ENCODE measurements at places on chromosomes 5 and 9. TPM values are rescaled to one million over a fixed set of nuclear protein-coding genes. Genes with fewer than 3 reads are reported as not detected.

DNA sequence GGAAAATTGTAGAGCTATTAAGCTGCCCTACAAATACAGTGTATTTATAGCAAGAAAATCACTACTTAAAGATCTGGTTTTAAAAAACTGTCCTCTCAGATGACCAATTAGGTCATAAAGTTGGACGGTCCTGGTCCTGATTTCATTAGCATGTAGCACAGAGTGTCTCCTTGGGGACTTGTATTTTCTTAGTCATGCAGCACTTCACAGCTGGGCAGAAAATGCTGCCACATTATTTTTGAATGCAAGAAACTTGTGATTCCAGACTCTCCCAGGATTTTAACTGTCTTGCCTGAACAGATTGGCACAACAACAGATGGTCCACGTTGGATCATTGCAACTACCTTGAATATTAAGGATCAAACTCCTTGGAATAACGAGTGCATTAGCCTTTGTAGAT, 348.1 kb upstream of the SGCD start:
- no peaks in the 10 kb centered on the region for H3K4me1 ChIP-seq
- no peak overlapping the region for H3K4me3 ChIP-seq

CDX1 gene
- 0.50 TPM for total RNA-seq

DNA sequence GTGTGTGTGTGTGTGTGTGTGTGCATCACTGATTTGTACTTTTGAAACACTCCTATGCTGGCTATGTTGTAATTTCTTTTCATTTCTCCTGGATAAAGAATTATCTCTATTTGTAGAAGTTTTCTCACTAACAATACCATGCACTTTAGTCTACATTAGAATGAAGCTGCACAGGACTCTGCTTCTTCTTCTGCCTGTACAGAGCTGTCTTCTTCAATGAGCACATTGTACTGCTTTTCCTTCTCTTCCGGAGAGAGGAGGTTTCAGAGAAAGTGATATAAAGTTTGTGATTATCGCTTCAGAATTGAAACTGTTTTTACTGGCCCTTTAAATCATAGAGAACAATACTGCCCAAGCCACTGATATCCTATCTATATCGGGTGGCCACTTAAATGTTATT, 677.0 kb downstream of the NR2F1-AS1 start:
- H3K4me3 ChIP-seq, result no peak overlapping the region
- peaks cover 6% of the 10 kb centered on the region for H3K4me1 ChIP-seq
- no peaks in the 10 kb centered on the region for H3K36me3 ChIP-seq
- H3K27me3 ChIP-seq, result no peaks in the 10 kb centered on the region
- no peak for DNase-seq

CDKN2A gene
- 71.6 TPM for total RNA-seq

- no peak overlapping the region for H3K4me3 ChIP-seq
- no peaks in the 10 kb centered on the region for H3K27me3 ChIP-seq
Observed at GRCh38 chr9:89183146-89183545, 4.5 kb upstream of the SHC3 start.

- H3K36me3 ChIP-seq, result peaks cover 34% of the 10 kb centered on the region
- H3K4me3 ChIP-seq, result peak overlapping the region; percentile 94
- DNase-seq, result peak; percentile 67
Observed at GRCh38 chr5:122076669-122077365, 1.2 kb downstream of the LOX start.

DNA sequence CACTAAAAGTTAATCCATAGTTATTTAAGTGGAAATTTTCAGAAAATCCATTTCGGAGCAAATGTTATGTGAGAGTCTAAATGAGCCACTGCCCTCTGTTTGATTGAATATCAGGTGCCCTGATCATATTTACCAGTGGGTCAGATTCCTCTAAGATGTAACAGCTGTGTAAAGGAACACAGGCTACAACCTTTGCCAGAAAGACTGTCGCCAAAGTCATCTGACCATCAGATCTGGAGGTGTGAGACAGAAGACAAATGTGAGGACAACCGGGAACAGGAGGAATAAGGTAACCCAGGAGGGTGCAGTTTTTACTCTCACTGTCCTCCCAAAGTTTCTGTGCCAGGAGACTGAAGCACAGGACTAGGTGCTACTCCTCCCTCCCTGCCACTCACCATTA, 90.8 kb downstream of the CAAP1 start:
- no peak for DNase-seq
- no peak overlapping the region for H3K4me3 ChIP-seq
- H3K36me3 ChIP-seq, result no peaks in the 10 kb centered on the region
- no peaks in the 10 kb centered on the region for H3K27me3 ChIP-seq

DNA sequence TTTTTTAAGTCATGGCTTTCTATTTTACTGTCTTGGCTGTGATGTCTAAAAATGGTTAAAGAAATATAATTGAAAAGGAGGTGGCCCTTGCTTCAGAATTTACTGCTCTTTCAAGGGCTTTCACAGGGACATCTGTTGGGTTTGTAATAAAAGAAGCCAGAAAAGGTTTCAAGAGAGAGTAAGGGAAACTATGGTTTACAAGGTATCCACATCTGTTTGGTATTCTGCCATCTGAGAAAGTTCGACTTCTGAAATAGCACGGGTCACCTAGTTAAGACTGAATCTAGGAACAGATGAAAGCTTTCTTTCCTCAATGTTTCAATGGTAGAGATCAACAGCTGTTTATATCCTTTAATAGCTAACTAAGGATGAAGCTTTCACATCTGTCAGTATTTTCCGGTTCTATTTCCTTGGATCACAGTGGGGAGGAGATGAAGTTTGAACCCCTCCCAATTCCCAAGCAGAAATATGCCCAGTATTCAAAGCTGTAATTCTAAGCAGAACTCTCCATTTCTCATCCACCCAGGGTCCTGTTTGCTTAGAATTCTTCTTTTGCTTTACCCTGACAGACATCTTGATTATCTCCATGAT, 72.8 kb upstream of the IFNK start:
- no peak overlapping the region for H3K27ac ChIP-seq
- no peak overlapping the region for H3K4me3 ChIP-seq
- H3K4me1 ChIP-seq, result peaks cover 4% of the 10 kb centered on the region
- no peaks in the 10 kb centered on the region for H3K36me3 ChIP-seq
- H3K27me3 ChIP-seq, result no peaks in the 10 kb centered on the region

- no peak for DNase-seq
- H3K27ac ChIP-seq, result no peak overlapping the region
- H3K27me3 ChIP-seq, result no peaks in the 10 kb centered on the region
- H3K4me1 ChIP-seq, result no peaks in the 10 kb centered on the region
- no peaks in the 10 kb centered on the region for H3K36me3 ChIP-seq
- H3K4me3 ChIP-seq, result no peak overlapping the region
Observed at GRCh38 chr9:125985998-125986655, 239.0 kb downstream of the PBX3 start.

- H3K27me3 ChIP-seq, result no peaks in the 10 kb centered on the region
- H3K4me3 ChIP-seq, result no peak overlapping the region
- no peaks in the 10 kb centered on the region for H3K4me1 ChIP-seq
- no peak for DNase-seq
Observed at GRCh38 chr5:23208959-23209431, 298.4 kb upstream of the PRDM9 start.

- H3K27me3 ChIP-seq, result no peaks in the 10 kb centered on the region
- DNase-seq, result no peak
- no peak overlapping the region for H3K4me3 ChIP-seq
- H3K27ac ChIP-seq, result peak overlapping the region; percentile 19
- H3K36me3 ChIP-seq, result peaks cover 10% of the 10 kb centered on the region
Observed at GRCh38 chr5:14161825-14162556, 18.8 kb downstream of the TRIO start.

SPINK4 gene
- not detected for total RNA-seq

GRCh38 chr5:18533137-18533536, 898.9 kb downstream of the TAF11L14 start:
- no peak overlapping the region for H3K4me3 ChIP-seq
- H3K4me1 ChIP-seq, result no peaks in the 10 kb centered on the region
- no peak for DNase-seq

- H3K27ac ChIP-seq, result no peak overlapping the region
- no peaks in the 10 kb centered on the region for H3K36me3 ChIP-seq
- peaks cover 4% of the 10 kb centered on the region for H3K4me1 ChIP-seq
- no peak overlapping the region for H3K4me3 ChIP-seq
Observed at GRCh38 chr9:6904371-6904770, 146.6 kb downstream of the KDM4C start.

GRCh38 chr5:14749579-14750101, 85.1 kb downstream of the OTULIN start:
- H3K4me3 ChIP-seq, result no peak overlapping the region
- H3K27me3 ChIP-seq, result no peaks in the 10 kb centered on the region
- DNase-seq, result peak; percentile 68
- H3K36me3 ChIP-seq, result no peaks in the 10 kb centered on the region
- H3K4me1 ChIP-seq, result no peaks in the 10 kb centered on the region

- no peak overlapping the region for H3K4me3 ChIP-seq
- H3K27ac ChIP-seq, result no peak overlapping the region
- no peaks in the 10 kb centered on the region for H3K4me1 ChIP-seq
- no peak for DNase-seq
- H3K27me3 ChIP-seq, result no peaks in the 10 kb centered on the region
- no peaks in the 10 kb centered on the region for H3K36me3 ChIP-seq
Observed at GRCh38 chr5:91956738-91957137, 573.6 kb upstream of the ARRDC3 start.

GRCh38 chr5:72319976-72320752, at the start of the genes MRPS27 and PTCD2:
Gene MRPS27 (minus strand): TSS chr5:72320240. CDS start chr5:72320221, 19 bp downstream.
Gene PTCD2 (plus strand): TSS chr5:72320373. CDS start chr5:72320383, 10 bp downstream.
- H3K4me3 ChIP-seq, result peak within 1 kb of the TSS; percentile 96
- peak; percentile 100 for DNase-seq
- no peaks in the 10 kb centered on the region for H3K36me3 ChIP-seq
- no peaks in the 10 kb centered on the region for H3K27me3 ChIP-seq
- H3K4me1 ChIP-seq, result peaks cover 13% of the 10 kb centered on the region

PCDHGB6 gene
- 18.4 TPM for total RNA-seq

ZFP2 gene
- total RNA-seq, result 1.1 TPM

CDH9 gene
- not detected for total RNA-seq

DNA sequence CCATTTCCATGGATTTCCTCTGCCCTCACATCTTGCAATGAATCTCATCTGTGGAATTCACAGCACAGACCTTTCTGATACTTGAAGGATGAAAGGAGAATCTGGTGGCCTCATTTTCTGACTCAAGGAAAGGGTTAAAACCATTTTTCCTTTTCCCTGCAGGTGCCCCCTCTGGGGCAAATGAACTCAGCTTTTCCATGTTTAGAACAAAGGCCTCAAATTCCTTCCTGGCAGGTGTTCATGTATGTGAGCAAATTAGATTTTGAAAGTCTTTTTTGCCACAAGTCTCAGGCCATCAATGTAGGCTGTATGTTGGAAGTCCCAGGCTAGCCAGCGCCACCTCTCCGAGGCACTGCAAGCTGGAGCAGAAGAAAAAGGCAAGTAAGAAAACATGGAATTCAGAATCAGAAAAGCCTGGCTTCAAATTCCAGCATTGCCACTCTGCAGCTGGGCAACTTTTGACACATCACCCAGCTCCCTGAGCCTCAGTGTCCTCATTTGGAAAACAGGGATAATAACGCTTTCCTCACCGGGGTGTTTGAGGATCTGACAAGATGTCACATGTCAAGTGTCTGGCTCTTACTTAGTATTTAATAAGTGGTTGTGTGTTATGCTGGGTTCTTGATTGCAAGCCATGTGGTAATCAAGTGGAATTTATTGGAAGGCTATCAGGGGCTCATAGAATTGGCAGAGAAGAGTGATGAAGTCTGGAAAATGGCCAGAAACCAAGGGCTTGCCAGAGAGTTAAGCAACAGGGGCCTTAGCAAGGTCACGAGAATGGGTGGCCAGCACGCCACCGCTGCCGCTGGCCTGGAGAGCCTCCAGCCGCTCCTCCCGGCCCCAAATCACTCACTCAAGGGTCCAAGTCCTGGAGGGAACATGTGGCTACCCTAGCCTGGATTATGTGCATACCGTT, 48.4 kb upstream of the SMIM23 start:
- peak; percentile 3 for DNase-seq
- no peaks in the 10 kb centered on the region for H3K4me1 ChIP-seq
- H3K27me3 ChIP-seq, result peaks cover 3% of the 10 kb centered on the region
- H3K4me3 ChIP-seq, result no peak overlapping the region

GADD45G gene
- total RNA-seq, result 3.5 TPM

CSF2 gene
- total RNA-seq, result not detected

CD180 gene
- total RNA-seq, result not detected

DNA sequence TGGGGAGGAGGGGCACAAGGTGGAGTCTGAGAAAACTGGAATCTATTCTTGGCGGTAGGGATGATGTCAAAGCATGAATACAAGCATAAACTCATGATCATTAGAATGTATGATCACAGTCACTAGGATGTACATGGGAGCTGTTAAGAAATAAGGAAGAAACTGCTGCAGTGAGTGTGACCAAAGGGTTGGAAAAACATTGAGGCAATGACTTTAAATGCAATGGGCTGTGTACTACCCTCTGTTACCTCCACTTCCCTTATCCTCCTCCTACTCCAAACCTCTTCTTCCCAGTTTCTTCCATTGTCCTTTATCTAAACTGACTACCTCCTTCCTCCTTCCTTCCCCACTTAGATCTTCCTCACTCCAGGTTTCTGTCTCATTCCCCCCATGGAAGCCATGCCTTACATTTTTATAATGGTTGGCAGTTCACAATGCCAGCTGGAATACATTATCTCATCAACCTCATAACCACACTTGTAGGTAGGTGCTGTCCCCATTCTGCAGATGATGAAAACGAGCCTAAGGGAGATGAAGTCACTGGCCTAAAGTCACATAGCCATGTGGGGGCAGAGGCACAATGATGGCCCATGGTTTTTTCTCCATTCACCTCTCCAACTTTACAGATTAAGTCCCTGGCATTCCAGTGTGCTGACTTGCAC, 21.9 kb upstream of the TNFSF15 start:
- no peak overlapping the region for H3K4me3 ChIP-seq
- no peak overlapping the region for H3K27ac ChIP-seq
- H3K36me3 ChIP-seq, result no peaks in the 10 kb centered on the region
- H3K27me3 ChIP-seq, result peaks cover 3% of the 10 kb centered on the region
- no peak for DNase-seq

DNA sequence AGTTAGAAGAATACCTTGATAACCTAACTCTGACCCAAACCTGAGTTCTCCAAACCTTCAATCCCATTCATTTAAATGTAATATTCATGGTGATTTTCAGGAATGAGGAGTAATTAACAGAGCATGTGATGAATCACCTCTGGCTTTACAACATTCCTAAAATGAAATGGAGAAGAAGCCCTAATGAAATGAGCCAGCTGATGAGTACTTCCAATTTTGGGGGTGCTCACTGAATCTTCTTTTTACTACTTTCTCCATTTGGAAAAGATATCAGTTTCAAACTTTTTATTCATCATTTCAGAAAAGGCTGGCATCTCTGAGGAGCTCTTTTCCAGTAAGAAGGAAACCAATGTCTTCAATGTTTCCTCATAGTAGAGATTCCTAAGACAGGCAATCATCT, 2.9 kb upstream of the SPINK5 start:
- H3K36me3 ChIP-seq, result no peaks in the 10 kb centered on the region
- no peaks in the 10 kb centered on the region for H3K4me1 ChIP-seq
- no peak for DNase-seq
- H3K27ac ChIP-seq, result no peak overlapping the region
